Ovary (tissue), 10 donors: ENCODE measurements at places on chromosomes 2 and 18. TPM values are rescaled to one million over a fixed set of nuclear protein-coding genes. Genes with fewer than 3 reads are reported as not detected.

Gene GPR45
- total RNA-seq: not detected

Gene ANAPC1
- 30.6 TPM for total RNA-seq

Gene SLC23A3
- total RNA-seq: 2.2 TPM

Gene ALK
- 0.35 TPM for total RNA-seq

Gene ACTG2
- 9.3 TPM for total RNA-seq

Gene MARCHF4
- not detected for total RNA-seq

- DNase-seq: no peak
- H3K27ac ChIP-seq: no peak overlapping the region
- no peaks in the 10 kb centered on the region for H3K27me3 ChIP-seq
- H3K4me1 ChIP-seq: no peaks in the 10 kb centered on the region
- no peaks in the 10 kb centered on the region for H3K36me3 ChIP-seq
Measured at GRCh38 chr2:72864500-72864899, 22.7 kb upstream of the SPR start.

GRCh38 chr2:3488061-3488531 is 31.2 kb downstream of the ADI1 start:
- H3K27ac ChIP-seq: no peak overlapping the region
- no peak overlapping the region for H3K4me3 ChIP-seq
- DNase-seq: no peak

DNA sequence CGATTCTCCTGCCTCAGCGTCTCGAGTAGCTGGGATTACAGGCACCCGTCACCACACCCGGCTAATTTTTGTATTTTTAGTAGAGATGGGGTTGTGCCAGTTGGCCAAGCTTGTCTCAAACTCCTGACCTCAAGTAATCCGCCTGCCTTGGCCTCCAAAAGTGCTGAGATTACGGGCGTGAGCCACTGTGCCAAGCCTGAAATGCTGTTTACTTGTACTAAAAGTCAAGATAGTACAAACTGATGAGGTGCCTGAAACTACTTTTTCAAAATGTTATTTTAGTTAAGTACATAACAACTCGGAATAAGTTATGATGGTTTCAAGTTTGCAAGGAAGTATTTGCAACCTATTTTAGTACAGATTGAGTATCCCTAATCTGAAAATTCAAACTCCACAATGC is 85.7 kb downstream of the CEP192 start:
- no peak overlapping the region for H3K4me3 ChIP-seq
- H3K27me3 ChIP-seq: no peaks in the 10 kb centered on the region
- H3K27ac ChIP-seq: no peak overlapping the region
- no peaks in the 10 kb centered on the region for H3K36me3 ChIP-seq

DNA sequence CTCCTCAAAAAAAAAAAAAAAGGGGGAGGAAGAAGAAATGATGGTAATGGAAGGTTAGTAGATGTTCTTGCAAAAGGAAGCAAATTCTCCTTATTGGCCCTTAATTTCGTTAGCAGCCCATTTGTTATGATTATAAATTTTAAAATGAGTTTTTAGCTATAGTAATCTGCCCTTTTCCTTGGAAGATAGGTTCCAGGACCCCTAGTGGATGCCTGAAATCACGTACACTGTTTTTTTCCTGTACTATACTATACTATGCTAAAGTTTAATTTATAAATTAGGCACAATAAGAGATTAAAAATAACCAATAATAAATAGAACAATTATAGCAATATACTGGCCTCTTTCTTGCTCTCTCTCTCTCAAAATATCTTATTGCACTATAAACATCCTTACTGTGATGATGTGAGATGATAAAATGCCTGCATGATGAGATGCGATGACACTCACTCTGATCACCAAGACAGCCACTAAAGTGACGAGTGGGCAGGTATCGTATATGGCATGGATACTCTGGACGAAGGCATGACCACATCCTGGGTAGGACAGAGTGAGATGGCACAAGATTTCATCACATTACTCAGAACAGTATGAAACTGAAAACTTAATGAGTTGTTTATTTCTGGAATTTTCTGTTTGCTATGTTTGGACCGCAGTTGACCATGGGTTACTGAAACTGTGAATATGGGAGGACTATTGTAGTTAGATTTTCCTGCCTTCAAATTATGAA is 87.2 kb downstream of the KCTD18 start:
- H3K4me3 ChIP-seq: no peak overlapping the region
- no peaks in the 10 kb centered on the region for H3K4me1 ChIP-seq
- H3K27ac ChIP-seq: no peak overlapping the region
- no peak for DNase-seq

DNA sequence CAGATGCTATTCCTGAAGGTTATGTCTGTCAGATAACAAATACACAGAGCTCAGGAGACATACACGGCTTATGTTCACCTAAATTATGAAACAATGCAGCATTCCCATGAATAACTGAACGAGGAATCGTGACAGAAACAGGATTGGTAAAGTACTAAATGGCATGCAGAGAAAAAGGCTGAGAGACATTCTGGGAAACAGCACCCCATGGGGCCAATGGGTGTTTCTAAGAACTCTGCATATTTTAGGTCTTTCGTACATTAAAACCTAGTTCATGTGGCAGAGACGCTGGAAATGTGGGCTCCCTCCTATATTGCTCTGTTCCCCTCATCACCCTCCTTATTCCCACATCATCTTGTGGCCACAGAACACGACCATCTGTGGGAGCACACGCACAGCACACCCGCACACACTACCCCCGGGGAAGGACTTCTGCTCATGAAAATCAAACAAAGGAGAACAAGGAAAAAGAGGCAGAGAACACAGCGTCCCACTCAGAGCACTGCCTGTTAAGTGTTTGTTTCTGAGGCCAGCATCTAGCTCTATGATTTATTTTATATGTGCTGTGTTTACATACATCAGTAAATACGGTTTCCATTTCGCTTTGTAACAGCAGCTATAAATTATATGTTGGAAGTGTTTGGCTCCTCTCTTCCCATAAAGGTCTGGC is 143.6 kb downstream of the AFF3 start:
- H3K27ac ChIP-seq: no peak overlapping the region
- H3K27me3 ChIP-seq: no peaks in the 10 kb centered on the region
- H3K4me1 ChIP-seq: no peaks in the 10 kb centered on the region
- no peak overlapping the region for H3K4me3 ChIP-seq
- DNase-seq: no peak

DNA sequence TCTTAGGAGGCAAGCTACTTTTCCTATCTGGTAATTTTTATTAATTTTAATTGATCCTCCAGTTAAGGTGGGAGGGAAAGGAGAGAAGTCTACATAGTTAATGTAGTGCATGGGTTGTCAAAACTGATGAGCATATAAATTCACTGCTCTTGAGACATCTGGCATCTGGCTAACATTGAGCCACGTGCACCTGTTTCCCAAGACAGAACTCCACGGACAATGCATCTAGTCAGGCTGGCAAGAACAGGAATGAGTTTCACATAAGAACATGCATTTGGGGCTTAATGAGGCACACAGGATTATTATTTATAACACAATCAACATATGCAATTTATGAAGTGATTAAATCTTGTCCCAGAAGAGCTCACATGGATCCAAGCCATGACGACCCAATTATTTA is 16.2 kb upstream of the RAB1A start:
- no peak for DNase-seq
- H3K27me3 ChIP-seq: no peaks in the 10 kb centered on the region
- H3K4me3 ChIP-seq: no peak overlapping the region

GRCh38 chr2:229675569-229675968 is 38.8 kb downstream of the DNER start:
- no peak overlapping the region for H3K27ac ChIP-seq
- H3K4me3 ChIP-seq: no peak overlapping the region
- DNase-seq: no peak
- no peaks in the 10 kb centered on the region for H3K4me1 ChIP-seq
